Fibroblast of skin of right quadriceps (primary cell): ENCODE measurements at places on chromosomes 11 and 22.

- no peak for DNase-seq
Observed at GRCh38 chr11:43834286-43834685, 46.3 kb upstream of the ALKBH3 start.

- DNase-seq = no peak
Observed at GRCh38 chr11:70212227-70212811, 9.2 kb downstream of the FADD start.

GRCh38 chr11:46298699-46299433 is 21.4 kb downstream of the CREB3L1 start:
- peak; percentile 86 for DNase-seq

GRCh38 chr22:42939941-42940653 is 74.9 kb downstream of the PACSIN2 start:
- DNase-seq = peak; percentile 89

DNA sequence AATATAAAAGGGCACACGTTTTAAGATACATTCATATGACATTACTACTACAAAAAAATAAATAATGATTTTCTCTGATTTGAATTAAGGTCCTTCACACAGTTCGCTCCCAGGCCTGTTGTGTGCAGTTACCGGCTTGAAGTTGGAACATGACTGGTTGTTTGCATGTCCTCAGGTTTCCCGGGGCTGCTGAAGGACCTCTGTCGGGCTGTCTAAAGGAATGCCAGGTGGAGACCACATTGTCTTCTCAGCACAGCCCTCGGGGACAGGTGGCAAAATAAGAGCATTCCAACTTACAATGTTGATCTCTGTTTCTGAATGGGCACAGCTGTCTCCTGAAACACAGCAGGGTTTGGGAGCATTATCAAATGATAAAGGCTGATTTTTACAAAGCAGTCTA is 14.9 kb downstream of the VSIG10L2 start:
- DNase-seq = no peak

GRCh38 chr22:42959576-42960509 is 55.1 kb downstream of the PACSIN2 start:
- DNase-seq = peak; percentile 68

DNA sequence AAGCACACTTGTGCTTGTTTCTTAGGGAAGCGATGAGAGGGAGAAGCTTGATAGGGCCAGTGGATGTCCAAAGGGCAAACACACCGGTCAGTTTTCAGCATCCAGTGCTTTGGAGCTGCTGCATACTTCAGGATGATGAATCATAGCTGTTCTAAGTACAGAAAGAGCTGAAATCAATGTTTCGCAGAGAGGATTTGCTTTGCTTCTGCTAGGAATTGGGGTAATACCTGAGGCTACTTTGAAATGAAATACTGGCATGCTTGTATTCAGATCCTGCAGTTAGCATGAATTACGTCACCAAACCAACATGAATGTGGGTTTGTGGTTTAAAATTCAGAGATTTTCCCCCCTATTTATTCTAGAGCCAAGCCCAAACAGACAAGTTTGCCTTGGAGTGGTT is 41.7 kb upstream of the SC5D start:
- no peak for DNase-seq

GRCh38 chr22:19636696-19637407 is 77.5 kb upstream of the SEPTIN5 start:
- DNase-seq = no peak
